Anterior cingulate cortex (tissue), 58 donors: ENCODE measurements at places on chromosomes 11 and 22.

DNA sequence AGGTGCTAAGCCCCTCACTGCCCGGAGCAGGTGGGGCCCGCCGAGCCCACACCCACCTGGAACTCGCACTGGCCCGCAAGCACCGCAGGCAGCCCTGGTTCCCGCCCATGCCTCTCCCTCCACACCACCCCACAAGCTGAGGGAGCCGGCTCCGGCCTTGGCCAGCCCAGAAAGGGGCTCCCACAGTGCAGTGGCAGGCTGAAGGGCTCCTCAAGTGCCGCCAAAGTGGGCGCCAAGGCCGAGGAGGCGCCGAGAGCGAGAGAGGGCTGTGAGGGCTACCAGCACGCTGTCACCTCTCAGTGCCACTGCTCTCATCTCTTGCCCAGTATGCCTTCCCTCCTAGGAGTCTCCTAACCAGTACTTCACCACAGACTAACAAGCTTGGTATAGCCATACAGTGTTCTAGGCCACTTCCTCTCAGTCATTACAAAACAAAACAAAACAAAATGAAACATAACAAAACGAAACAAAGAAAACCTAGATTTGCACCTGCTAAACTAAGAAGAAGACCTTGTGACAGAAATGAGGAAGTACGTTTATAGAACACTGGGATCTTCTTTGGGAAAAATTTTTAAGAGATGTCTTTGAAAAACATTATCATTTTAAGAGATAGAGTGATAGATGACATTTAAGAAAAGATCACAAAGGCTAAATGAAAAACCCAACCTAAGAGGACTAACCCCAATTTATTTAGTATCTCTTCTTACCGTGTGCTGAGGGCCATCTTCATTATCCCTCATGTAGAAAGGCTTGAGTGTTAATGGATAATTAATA is 47.7 kb upstream of the GAB2 start:
- no peak for DNase-seq

- peak; percentile 55 for DNase-seq
These were observed 102.7 kb downstream of the BRD1 start for GRCh38 chr22:49724893-49725489.

GRCh38 chr11:33778675-33779074 is 4.4 kb upstream of the FBXO3 start:
- DNase-seq = no peak

- DNase-seq = no peak
These were observed 87.5 kb downstream of the ENTHD1 start for GRCh38 chr22:39806109-39806508.

DNA sequence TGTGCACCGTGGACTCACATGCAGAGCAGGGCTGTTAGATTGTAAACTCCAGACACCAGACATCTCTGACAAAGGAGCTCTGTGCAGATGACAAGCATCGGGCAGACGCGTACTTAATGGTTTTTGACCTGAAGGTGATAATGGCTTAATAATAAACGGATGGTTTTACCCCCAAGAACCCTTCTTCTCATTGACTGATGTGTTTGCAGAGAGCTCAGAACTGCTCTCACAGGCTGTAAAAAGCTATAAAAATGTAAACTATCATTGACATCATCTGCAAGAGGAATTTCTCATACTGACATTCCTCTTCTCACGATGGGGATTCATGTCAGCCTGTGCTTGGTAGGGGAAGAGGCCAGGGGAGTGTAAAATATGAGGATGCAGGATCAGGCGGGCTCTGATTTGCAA is 8.6 kb upstream of the ARHGAP8 start:
- no peak for DNase-seq

DNA sequence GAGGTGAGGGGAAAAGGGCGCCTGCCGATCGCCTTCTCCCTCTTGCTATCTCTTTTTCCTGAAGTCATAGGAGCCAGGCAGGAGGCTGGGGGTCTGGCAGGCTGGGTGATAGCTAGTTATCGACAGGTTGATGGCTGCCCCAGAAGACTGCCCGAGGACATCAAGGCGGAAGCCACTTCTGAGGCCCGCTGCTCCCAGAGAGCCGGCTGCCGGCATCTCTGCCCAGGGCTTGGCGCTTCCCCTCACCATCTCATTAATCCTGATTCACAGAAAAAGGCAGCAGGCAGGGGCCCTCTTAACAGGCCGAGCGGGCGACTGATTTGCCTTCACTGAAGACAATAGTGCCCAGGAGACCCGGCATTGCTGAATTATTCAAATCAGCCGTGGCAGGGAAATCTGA is 124.2 kb downstream of the MIAT start:
- DNase-seq = no peak

DNA sequence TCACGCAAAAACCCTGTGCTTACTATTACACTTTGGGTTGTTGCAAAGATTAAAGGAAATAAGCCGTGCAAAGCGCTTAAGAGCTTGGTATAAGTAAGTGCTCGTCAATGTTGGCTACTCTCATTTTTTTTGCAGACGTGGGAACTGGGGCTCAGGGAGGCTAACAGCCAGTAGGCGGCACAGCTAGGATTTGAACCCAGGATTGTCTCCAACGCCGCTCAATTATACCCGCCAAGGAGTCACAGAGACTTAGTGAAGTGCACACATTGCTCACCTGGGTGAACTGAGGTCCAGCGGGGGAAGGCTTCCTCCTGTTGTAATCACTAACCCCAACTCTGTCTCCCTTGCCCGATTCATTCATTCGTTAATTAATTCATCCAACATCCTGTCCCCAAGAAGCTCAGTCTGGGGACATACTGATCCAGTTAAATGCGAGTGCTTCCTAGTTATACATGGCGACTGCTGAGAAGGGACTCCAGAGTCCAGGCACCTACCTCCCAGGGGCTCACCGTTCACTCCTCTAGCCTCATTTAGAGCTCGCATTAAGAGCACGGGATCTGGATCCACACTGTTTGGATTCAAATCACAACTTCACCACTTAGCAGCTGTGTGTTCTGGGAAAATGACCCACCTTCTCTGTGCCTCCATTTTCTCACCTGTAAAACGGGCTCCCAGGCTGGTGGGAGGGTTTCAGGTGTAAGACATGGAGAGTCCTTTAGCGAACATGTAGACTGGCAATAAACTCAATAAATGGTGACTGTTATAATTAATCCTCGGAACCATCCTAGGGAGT is 838 bp upstream of the MTFP1 start:
- no peak for DNase-seq

- no peak for DNase-seq
These were observed at the start of gene KCTD14 for GRCh38 chr11:78022397-78023396. Gene KCTD14, minus strand, starts transcription at chr11:78023276. Its CDS starts 27 bp downstream, at chr11:78023249.

GRCh38 chr11:16001044-16001568 is 355.2 kb downstream of the SOX6 start:
- DNase-seq = no peak

DNA sequence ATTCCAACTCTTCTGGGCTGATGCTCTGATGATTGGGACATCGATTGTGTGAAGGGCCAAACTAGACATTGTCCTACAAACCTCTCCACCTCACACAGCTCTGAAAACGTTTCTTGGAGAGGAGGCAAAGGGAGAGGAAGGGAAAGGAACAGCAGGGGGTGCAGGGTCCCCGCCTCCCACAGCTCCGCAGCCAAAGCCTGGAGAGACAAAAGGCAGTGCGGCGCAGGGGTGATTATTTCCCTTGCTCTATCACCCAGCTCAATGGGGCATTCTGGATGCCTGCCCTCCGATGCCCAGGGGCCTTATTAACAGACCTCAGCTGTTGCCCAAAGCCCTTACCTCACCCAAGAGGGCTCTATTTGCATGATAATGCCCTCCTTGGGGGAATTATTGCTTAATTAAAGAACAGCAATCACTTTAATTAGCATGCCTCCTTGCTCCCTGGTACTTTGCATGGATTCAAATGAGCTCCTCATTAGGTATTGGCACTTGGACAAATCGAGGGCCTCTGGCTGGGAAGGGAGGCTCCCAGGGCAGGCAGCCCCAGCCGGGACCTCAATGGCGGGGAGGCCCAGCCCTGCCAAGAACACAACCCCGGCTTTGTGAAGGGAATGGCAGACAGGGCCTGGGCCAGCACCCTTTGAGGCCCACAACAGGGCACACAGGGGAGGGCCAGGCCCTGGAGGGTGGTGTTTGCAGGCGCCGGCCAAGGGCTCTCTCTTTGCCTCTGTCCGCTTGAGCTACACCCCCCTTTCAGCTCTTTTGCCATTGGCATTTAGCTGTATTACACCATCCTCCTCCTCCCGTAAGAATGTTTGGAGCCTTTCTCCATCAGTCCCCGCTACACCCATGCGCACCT is 19.8 kb upstream of the CDON start:
- DNase-seq = peak; percentile 71

- no peak for DNase-seq
These were observed 65.3 kb upstream of the SLN start for GRCh38 chr11:107777110-107777509.

- DNase-seq = no peak
These were observed 3.6 kb upstream of the PHLDA2 start for GRCh38 chr11:2932850-2933251.

- DNase-seq = no peak
These were observed 7.5 kb downstream of the SULT4A1 start for GRCh38 chr22:43854786-43855271.

GRCh38 chr11:4093519-4094347 is 866 bp upstream of the RRM1 start:
- DNase-seq = no peak

DNA sequence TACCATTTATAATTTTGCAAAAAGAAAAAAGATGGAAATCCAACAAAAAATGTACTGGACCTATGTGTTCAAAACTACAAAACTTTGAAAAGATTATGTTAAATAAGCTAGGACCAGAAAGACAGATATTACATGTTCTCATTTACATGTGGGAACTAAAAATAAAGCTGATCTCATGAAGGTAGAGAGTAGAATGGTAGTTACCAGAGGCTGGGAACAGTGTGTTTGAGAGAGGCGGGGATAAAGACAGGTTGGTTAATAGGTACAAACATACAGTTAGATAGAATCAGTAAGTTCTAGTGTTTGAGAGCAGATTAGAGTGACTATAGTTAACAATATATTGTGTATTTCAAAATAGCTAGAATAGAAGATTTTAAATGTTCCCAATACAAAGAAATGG is 71.6 kb downstream of the USP47 start:
- DNase-seq = no peak
